Left lobe of liver (tissue), 2 donors: ENCODE measurements at places on chromosomes 16 and 17. TPM values are rescaled to one million over a fixed set of nuclear protein-coding genes. Genes with fewer than 3 reads are reported as not detected.

- DNase-seq: no peak
Measured at GRCh38 chr17:73141411-73141810, 23.4 kb upstream of the SSTR2 start.

- no peak for DNase-seq
Measured at GRCh38 chr17:35586569-35587073, 501 bp upstream of the AP2B1 start.

GRCh38 chr17:3759597-3760216 is 36.0 kb downstream of the HASPIN start:
- DNase-seq: no peak

Gene GFAP
- total RNA-seq: 0.23 TPM

Gene ITGAX
- total RNA-seq: 1.8 TPM

DNA sequence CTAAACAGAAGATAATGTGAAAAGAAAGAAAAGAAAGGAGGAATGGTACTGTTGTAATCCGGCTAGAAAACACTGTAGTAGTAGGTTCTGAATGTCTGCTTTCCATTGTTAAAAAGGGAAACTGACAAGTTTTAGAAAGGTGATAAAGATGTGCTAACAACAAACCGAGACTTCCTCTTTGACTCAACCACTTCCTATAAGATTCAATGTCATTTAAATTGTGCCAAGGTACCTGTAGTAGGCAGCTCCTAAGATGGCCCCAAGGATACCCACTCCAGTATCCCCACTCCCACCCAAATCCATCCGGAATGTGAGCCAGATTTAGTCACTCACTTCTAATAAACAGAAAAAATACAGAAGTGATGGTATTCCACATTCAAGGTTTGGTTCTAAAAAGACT is 31.2 kb downstream of the XYLT1 start:
- DNase-seq: no peak

DNA sequence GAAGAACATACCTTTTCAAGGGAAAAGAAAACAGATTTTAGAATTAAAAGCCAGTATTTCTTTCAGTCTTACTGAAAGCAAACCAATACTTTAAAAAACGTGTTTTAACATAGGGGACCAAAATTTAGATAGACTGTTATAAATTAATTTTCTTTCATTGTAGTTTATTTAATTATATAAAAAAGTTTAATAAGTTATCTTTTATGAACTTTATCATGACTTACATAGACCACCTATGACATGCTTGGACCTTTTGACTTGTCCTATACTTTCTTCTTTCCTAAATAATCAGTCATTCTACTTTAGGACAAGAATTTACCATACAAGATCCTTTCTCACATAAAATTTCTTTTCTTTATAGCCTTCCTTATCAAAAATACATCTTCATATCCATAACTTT is 102.0 kb upstream of the HAS3 start:
- no peak for DNase-seq

Gene SEC14L5
- 0.33 TPM for total RNA-seq
